Large intestine (tissue), 12 donors: ENCODE measurements at places on chromosomes 16 and 17.

DNA sequence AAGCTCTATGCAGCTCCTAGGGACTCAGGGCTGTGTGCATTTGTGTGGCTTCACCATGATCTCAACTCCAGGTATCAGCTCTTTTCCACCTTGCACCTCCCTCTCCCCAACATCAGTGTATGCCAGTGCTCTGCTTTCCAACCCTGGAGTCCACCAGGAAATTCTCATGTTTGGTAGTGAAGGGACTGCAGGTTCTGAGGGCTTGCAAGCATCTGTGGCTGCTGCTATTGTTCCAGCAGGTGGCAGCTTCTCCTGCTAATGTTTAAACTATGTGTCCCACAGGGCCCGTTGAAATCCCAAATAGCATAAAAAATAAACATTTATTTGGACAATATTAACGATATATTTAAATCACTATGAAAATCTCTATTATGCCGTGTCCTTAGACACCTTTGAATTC, 82.0 kb downstream of the RGS9 start:
- no peak for DNase-seq

DNA sequence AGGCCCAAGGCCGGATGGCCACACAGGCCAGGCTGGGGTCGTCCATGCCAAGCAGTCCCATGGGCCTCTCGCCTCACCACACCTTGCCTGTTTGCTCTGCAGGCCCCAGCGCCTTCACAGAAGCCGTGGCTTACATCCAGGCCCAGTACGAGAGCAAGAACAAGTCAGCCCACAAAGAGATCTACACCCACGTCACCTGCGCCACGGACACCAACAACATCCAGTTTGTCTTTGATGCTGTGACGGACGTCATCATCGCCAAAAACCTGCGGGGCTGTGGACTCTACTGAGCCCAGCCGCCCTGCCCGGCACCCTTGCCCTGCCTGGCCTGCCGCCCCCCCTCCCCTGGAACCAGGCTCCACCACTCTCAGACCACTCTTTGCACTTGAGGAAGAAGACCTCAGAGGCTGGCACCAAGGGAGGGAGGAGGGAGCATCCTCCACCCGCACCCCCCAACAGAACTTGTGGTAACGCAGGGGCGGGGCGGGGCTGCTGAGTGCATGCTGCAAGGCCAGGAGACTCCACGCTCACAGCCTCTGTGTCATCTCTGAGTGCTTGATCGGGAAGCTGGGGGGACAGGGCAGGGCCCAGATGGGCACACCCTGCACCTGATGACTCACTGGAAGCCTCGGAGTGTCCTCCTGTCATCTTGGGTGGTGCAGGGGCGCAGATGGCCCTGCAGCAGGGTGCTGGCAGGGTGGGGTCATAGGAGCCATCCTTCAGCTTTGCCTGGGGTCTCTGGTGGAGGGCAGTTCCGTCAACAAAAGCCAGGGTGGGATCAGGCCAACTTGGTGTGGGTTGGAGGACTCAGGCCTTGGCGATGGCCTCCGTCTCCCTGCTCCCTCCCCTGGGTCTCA, 81.5 kb downstream of the AMFR start:
- no peak for DNase-seq

- DNase-seq = no peak
Observed at GRCh38 chr16:55543472-55543871, 23.0 kb upstream of the CAPNS2 start.

- no peak for DNase-seq
Observed at GRCh38 chr17:83064021-83064731, 15.2 kb upstream of the METRNL start.

DNA sequence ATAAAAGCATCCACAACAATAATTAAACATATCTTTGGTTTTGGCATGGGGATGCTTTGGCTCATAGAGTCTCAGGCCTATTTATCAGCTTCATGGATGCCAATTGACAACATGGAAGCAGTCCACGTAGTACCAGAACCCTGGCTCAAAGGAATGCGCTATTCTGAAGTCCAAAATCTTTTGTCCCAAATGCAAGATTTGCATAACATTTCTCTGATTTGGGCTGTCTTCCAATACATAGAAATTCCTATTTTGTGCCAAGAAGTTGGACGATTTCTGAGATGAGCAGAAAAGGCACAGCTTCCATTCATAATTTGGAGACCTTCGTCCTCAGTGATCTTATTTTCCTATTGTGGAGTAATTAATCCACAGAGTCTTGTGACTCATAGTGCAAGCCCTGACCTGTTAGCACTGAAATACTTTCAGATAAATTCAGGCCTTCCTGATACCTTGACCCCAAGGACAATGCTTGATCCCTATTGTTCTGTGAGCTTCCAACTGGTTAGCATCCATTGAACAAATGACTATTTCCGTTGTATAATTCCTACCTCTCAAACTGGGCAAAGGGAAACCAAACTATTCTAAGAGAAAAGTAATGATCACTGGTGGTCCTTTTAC, 78.4 kb upstream of the CDH11 start:
- DNase-seq = no peak

- DNase-seq = no peak
Observed at GRCh38 chr17:51580869-51581268, 320.5 kb downstream of the UTP18 start.

GRCh38 chr17:50828508-50829170, 6.7 kb upstream of the WFIKKN2 start:
- DNase-seq = no peak

DNA sequence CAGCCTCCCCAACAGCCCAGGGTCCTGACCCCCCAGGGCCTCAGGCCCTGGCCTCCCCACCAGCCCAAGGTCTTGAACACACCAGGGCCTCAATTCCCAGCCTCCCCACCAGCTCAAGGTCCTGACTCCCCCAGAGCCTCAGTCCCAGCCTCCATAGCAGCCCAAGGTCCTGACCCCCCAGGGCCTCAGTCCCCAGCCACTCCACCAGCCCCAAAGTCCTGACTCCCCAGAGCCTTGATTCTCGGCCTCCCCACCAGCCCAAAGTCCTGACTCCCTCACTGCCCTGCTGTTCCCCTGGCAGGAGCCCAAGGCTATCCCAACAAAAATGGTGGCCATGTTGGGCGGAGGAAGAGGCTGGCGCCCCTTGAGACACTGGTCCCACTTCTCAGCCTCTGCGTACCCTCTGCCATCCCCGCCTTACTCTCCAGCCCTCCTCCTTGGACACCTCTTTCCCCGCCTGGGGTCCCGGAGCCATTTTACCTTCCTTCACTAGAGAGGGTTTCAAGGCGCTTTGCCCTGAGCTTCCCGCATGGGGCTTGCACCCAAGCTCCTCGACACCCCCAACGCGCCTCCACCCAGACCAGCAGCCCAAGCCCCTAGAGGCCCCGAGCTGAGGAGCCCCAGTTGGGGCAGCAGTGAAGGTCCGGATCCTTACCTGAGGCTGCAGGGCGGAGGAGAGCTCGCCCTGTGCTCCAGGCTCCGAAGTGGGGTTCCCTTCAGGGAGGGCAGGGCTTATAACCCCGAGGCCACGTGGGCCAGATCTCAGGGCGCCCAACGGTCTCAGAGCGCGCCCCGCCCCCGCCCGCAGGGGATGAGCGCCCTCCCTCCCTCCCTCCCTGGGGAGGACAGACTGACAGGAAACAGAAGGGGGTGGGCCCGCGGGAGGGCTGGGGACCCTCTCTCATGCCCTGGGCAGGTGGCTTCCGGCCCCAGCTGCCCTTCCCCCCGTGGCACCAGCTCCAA, 3.5 kb upstream of the TSPOAP1 start:
- no peak for DNase-seq

DNA sequence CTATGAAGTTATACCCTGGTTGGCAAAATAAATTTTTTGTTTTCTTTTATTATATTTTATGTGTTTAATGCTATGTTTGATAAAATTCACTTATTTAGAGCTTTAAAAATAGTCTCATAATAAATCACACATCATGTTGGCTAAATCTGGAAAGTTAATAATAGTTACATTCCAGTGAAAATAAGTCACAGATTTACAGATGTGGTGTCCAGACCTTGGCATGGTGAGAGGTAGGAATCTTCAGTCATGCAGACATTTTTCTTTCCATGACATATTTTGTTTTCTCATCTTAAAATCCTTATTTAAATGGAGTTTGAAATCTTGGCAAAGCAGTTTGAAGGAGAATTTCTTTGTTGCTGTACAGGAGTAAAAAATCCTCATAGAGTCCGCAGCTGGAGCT, 48.1 kb upstream of the GOSR1 start:
- DNase-seq = no peak

- DNase-seq = peak; percentile 57
Observed at GRCh38 chr16:30853758-30854157, 40.1 kb downstream of the BCL7C start.

DNA sequence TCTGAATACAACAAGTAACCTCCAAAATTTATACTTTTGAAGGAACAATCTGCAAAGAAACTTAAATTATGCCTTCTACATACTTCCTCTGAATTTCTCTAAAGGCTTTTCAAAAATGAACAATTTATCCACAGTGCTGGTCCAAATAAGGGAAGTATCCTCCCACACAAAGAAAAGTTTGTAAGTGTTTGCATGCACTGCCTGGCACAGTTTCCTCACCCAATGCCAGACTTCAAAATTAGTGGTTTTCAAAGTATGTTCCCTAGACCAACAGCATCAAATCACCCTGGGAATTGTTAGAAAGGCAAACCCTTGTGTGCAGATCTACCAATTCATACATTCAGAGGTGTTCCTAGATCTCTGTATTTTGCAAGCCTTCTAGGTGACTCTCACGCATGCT, 82.5 kb downstream of the PCTP start:
- no peak for DNase-seq

- DNase-seq = no peak
Observed at GRCh38 chr17:8075081-8075480, 12.4 kb downstream of the ALOX12B start.

DNA sequence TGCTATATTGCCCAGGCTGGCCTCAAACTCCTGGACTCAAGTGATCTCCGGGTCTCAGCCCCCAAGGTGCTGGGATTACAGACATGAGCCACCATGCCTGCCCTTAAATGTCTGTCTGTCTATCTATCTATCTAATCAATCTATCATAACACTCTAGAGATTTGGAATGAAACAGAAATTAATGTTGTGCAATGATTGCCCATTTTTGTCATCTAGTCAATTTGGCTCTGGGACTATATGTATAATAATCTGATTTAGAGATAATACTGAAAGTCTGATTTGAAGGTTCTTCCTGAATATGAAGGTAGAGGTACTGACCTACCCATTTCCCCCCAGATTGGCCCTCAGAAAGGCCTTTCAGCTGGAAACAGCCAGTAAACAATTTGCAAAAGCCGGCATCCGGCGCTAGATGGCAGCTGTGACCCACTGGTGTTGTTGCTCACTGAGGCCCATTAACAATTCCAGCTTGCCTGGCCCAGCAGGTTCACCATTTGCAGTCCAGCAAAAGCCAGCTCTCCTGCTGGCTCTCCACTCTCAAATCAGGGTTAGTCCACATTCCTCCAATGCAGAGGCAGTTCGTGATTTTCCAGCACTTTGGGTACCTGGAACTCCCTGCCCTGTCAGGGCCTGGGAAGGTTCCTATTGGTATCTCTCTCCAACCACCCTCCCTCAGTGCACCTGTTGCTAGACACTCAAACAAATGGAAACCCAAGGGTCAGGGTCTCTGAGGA, 22.9 kb upstream of the C16orf87 start:
- DNase-seq = peak; percentile 64

DNA sequence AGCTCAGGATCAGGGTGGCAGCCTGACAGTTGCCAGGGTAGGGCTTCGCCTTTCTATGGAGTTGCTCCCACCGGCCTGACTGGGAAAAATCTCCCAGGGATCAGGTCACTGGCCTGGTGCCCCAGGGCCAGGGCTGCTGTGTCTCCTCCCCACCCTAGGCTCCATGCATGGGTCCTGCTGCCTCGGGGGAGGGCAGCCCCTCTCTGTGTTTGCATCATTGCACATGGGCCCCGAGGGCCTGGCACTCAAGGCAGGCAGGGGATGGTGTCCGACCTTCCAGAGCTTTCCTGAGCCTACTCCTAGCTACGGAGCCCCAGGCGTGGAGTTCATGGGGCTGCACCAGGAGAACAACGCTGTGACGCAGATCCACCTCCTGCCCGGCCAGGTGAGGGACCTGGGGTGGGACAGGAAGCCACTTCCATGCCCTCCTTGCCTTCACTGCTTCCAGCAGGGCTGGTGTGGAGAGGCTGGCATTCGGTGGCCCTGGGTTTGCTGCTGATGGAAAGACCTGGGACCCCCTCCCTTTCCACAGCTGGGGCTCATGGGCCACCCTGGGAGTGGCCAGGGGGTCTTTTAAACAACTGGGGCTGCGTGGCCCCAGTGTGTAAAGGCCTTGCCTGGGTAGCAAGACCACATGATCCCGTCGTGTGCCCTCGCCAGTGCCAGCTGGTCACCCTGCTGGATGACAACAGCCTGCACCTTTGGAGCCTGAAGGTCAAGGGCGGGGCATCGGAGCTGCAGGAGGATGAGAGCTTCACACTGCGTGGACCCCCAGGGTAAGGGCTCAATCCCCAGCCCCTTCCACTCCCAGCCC, 29.5 kb upstream of the MYO15B start:
- no peak for DNase-seq

- DNase-seq = no peak
Observed at GRCh38 chr16:54808890-54809289, 121.8 kb upstream of the IRX5 start.

DNA sequence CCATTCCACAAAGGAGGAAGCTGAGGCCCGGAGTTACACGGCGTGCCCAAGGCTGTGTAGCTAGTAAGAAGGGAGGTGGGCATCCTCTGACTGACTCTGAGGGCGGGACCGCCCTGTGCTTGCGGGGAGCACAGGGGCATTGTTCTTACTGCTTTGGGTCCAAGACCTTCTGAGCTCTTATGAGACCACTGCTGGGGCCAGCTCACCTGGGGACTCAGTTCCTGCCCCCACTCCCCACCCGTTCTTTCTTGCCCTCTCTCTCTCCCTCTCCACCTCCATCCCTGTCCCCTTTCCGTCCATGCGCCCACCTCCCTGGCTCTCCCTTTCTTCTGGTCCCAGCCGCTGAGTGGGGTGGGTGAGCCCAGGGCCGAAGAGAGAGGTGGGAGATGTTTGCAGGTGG, 19.6 kb downstream of the CCR7 start:
- DNase-seq = no peak

- no peak for DNase-seq
Observed at GRCh38 chr16:51649631-51650030, 498.6 kb upstream of the SALL1 start.

DNA sequence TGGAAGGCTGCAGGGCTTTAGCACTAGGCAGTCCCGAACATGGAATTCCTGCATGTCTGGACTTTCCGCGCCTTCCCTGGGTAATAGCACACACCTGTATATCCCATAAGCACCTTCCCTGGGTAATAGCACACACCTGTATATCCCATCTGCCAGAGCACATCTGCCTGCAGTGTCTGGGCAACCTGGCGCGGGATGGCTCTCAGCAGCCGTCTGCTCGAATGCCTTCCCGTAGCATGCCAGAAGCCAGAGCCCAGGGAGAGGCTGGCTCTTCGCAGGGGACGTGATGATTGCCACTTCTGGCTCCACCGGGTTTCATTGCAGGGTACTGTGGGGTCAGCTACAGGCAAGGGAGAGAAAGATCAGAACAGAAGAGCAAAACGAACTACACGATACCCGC, 21.3 kb downstream of the MBTPS1 start:
- no peak for DNase-seq
